ENCODE measurements at places on chromosomes 12 and 14.
A peak's percentile ranks its signal among the peaks of the same experiment; 100 is the strongest.

- DNase-seq = no peak
Observed at GRCh38 chr12:104276273-104277131, 27.0 kb upstream of the EID3 start.

- DNase-seq = no peak
Observed at GRCh38 chr14:79175671-79176070, 1005.5 kb downstream of the NRXN3 start.

DNA sequence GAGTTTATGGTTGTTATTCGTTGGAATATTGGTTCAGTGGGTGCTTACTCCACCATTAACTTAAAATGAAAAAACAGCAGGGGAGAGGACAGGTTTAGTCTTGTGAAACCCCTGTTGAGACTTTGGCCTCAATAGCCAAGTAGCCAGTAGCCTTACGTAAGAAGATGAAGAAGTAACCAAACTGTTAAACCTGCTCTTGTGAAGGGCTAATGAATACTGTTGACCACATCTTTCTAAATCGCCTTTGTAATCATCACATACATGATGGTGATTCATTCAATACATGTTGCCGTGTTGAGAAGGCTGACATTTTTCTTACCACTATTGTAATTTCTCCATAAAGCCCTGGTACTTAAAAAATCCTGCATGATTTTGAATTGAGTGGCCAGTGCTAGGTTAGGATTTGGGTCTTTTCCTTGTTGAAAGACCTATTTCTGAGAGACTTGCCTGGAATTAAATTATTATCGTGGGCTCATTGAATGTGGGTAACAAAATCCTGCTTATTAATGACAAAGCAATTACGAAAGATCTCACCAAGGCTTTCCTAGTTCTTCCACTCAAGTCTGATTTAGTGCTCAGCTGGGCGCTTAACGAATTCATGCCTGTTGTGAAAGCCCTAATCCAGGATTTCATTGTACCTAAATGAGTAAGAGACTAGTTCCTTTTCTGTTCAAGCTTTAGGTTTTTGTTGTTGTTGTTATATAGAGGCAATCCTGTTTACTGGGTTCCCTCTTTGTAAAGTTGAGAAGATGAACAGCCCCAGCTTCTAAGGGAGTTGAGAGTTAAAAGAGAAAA lies 333.1 kb downstream of the FUT8 start:
- no peak for DNase-seq

DNA sequence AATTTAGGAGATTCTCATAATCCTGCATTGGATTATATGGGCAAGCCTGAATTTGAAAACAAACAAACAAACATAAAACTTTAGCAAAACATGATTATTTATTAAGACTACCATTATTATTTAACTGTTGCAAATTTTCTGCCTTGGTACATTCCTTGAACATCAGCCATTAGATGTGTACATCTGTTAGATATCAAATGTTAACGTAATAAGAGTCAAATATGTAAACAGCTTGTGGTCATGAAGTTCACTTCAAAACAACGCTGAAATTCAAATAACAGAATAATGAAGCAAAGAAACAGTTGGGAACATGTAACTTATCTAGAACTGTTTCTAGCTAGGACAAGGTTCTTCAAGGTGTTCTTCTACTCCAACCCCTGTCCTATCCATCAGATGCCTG lies 14.3 kb upstream of the TMX1 start:
- DNase-seq = peak; percentile 82

DNA sequence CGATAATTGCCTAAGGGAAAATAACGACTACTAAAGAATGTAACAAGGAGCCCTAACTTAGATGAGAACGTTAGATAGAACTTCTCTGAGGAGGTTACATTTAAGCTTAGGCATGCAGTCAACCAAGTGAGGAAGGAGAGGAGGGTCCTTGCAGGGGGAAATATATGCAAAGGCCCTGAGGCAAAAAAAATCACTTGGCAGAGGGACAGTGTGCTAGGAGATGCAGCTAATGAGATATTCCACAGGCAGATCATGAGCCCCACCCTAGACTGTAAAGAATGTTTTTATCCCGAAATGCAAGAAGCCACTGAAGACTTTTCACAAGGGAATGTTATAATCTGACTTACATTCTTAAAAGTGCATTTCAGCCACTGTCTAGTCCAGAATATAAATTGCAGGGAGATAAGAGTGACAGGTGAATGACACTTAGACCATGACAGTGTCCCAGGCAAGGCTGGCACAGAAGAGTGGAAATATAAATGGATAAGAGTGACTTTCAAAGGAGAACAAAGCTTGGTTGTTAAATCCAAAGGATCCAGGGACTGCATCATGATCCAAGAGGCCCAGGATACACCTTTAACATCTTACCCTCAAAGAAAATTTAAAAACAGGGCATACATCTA lies 61.0 kb downstream of the PPM1H start:
- DNase-seq = no peak

Data from fibroblast of villous mesenchyme (primary cell).